ENCODE measurements at places on chromosomes 6 and 20. TPM values are rescaled to one million over a fixed set of nuclear protein-coding genes. Genes with fewer than 3 reads are reported as not detected.

DNA sequence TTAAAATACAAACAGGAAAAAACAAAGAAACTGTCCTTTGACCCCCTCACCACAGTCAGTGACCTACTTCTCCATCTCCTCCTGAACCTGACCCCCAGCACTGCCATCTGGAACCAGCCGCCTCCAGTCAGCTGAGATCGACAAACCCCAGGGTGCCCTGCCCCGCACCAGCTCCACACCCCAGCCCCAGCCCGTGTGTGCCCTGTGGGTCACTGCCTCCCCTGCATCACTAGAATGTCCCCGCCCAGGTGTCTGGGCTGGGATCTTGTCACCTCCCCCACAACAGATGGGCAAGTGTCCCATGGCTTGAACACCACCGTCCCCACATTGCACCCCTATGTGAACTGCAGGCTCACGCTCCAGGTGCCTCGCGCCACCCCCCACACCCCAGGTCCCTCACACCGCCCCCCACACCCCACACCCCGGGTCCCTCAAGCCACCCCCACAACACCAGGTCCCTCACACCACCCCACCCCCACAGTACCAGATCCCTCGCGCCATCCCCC is 13.3 kb downstream of the TAF4 start:
- no peak for DNase-seq

DNA sequence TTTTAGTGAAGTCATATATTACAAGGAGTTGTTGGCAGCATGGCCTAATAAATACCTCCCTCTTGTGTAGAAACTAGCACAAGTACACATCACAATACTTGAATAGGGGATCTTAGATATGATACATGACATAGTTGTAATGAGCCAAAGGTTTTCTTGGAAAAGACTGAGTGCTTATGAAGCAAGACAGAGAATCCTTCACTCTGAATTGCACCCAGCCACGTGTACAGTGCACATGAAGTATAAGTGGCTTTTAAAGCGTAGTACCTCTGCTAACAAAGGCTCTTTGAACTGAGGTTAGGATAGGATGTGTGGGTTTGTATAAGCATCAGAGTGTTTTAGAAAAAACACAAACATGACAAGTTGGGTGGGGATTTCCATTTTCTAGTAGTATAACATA is 145.5 kb upstream of the STMND1 start:
- peak; percentile 67 for DNase-seq

The MYLK4 gene
- 0.24 TPM for total RNA-seq

The LIN28B gene
- 0.19 TPM for total RNA-seq

The NKX2-4 gene
- total RNA-seq: 1.8 TPM

- DNase-seq: no peak
These were observed 252.8 kb upstream of the CDH4 start for GRCh38 chr20:60999250-60999649.

DNA sequence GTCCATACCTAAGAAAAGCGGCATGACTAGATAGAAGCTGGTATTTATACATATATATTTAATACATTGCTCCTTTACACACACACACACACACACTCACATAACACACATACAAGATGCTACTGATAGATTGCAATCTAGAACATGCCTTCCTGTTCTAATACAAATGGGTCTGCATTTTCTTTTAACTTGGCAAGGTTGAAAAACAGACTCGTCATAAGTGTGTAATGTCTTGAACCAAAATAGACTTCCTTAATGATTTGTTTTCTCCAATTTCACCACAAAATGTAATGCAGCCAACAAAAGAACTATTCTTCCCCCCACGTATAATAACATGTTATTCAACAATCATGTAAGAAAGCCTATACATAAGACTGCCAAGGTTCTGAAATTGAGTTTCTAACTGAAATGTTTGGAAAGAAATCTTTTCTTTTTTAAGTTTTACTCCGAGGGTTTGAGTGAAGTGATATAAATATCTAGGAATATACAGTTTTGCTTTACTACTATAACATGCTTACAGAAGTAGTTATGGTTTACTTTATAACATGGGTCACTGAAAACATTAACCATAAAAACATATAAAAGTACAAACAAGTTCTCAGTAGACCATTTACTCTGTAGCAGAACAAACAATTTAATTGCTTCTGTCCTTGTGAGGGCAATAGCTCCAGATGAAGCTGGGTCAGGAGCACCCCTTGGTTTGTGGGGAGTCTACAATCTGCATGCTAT is 207.5 kb downstream of the FOXC1 start:
- peak; percentile 84 for DNase-seq

- DNase-seq: no peak
These were observed 4.8 kb upstream of the SLC4A11 start for GRCh38 chr20:3243718-3244358.
